HuH-7 (cell line): ENCODE measurements at places on chromosomes 2 and 18.

GRCh38 chr2:54901224-54901986 lies 148.8 kb downstream of the RTN4 start:
- DNase-seq = no peak

GRCh38 chr2:29317077-29317517 lies 201.9 kb downstream of the CLIP4 start:
- no peak for DNase-seq

GRCh38 chr2:11257964-11258363 lies 86.5 kb downstream of the ROCK2 start:
- no peak for DNase-seq

- DNase-seq = peak; percentile 65
Measured at GRCh38 chr2:174682578-174683391, 81.5 kb downstream of the CHRNA1 start.

- no peak for DNase-seq
Measured at GRCh38 chr18:2651981-2652380, 3.5 kb upstream of the SMCHD1 start.

DNA sequence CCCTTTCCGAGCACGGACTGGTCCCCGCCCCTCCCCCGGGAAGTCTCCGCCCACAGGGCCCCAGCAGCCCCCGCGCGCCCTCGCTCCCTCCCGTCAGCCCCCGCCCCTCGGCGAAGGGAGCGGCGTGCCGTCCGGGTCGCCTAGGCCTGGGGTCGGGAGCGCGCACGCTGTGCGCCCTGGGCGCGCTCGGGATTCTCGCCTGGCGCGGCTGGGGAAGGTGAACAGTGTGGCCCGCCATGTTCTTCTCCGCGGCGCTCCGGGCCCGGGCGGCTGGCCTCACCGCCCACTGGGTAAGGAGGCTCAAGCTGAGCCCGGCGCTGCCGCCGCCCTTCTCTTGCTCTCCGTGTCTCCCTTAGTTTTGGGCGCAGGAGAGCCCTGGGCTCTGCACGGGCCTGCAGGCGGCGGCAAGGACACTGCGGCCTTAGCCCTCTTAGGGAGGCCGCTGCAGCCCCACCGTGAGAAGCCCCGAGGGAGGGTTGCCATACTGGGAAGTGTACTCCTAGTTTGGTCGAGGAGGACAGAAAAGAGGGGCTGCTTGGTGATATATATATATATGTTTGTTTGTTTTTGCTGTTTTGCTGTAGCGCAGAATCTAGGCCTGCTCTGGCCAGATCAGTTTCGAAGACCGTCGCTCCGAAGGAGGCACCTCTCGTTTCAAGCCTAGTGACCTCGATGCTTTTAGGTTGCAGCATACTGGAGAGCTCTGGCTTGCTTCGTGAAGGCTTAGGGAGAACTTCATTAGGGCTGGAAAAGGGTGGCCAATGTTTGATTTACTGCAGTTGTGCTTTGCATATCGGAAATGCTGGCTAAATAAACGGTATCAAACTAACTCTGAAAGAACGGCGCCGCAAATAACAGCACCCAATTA lies at the start of gene NDUFV2:
Gene NDUFV2, plus strand, starts transcription at position 192 of the 868 bp plus-strand sequence. Its CDS starts 45 bp downstream, at position 237.
- peak; percentile 91 for DNase-seq

- DNase-seq = no peak
Measured at GRCh38 chr2:58923869-58924268, 682.7 kb upstream of the FANCL start.

GRCh38 chr2:166375195-166375735 lies 479 bp downstream of the SCN9A start:
- DNase-seq = no peak

DNA sequence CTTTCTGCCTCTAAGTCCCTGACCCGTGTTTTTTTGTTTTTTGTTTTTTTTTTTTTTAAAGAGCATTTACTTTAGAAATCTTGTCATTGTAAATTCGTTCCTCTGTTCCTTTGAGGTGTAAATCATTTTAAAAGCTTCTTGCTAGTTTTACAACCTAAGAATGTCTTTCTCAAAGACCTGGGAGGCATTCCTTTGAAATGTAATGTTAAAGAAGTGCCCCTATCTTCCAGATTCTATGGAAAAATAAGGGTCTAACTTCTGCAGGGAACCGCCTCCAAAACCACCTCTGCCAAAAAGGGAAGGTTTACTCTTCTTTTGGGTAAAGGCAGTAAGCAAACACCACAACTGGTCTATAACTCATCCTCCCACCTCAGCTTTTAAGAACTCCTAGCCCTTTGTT lies 259.6 kb upstream of the ZNF804A start:
- DNase-seq = no peak

GRCh38 chr2:74199871-74200305 lies 1.5 kb downstream of the MTHFD2 start:
- DNase-seq = no peak

DNA sequence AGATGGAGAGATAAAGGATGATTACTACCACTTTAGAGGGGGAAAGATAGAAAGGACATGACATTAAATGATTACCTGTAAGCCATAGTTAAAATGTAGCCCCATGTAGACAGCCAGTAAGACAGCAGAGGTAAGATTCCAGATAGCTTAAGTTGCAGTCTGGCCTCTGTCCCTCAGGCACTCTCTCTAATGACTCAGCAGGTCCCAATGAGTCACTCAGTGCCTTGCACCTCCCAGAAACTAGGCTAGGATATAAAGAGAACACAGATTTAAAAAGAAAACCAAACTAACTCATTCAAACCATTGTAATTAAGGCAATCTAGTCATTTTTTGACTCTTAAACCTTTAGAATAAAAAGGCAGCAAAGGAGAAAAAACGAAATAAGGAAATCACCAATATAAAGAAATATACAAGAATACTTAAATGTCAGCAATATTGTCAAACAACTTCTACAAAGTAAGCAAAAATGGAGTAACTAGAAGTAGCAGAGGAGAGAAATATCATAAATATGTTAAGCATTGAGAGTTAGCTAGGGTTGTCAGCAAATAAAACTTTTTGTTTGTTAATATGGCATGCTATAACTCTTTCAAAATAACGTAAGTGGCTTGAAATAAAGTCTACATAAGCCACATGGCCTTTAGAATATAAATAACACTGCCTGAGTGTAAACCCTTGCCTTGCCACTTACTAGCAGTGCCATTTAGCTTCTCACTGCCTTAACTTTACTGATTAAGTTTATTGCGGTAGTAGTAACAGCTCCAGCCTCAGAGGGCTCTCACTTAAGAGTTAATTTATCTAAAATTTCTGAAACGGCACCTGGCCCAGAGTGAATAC lies 48.5 kb downstream of the SOCS6 start:
- no peak for DNase-seq

DNA sequence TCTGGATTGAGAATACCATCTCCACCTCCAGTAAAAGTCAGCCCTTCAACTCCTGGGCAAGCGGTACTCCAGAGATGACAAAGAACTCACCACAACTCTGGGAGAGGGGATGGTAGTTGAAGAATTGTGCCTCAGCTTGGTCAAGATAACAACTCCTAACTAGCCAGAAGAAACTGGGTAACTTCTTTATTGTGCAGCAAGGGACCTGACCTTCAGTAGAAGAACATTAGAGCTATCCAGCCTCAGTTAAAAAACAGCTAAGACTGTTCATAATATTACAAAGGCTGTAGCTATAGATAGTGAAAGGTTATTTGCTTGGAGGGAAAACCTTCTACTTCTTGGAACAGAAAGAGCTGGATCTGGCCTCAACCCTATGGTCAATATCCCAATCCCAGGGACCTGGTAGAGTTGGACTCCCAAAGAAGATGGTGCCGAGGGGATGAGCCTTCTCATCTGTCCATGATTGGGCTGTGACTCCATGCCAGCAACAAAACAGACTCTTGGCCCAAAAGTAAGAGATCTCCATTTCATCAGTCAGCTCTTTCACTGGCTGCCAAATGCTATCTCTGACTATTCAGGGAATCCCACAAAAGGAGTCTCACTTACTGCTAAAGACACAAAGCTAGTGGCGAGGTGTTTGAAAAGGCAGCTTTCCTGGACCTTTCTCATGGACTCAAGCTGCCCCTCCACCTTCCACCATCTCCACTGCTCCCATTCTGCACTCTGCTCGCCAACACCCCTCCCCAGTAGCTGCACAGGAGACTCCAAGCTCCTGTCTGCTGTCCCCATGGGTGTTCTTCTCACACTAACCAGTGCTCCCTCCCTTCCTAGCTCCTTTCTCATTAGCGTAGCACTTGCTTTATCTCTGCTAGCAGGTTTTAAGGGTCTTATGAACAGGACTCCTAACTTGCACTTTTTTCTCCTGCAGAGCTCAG lies 145.8 kb downstream of the CAPN13 start:
- no peak for DNase-seq

DNA sequence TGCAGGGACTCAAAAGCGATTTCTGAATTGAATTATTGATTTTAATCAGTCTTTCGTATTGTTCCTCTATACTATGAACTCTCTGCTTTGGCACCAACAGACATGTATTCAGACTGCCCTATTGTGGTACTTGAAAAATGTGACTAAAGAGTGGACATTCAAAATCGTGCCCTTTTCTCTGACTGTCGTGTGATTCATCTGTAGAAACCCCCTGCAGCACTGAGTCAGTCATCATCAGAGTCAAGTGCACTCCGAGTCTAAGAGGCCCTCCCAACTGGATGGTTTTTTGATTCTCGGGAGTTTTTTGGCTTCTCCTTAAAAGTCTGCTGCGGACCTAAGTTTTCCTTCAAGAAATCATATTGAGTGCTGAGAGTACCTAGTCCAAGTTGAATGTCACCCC lies 96.4 kb upstream of the FOSL2 start:
- DNase-seq = no peak

DNA sequence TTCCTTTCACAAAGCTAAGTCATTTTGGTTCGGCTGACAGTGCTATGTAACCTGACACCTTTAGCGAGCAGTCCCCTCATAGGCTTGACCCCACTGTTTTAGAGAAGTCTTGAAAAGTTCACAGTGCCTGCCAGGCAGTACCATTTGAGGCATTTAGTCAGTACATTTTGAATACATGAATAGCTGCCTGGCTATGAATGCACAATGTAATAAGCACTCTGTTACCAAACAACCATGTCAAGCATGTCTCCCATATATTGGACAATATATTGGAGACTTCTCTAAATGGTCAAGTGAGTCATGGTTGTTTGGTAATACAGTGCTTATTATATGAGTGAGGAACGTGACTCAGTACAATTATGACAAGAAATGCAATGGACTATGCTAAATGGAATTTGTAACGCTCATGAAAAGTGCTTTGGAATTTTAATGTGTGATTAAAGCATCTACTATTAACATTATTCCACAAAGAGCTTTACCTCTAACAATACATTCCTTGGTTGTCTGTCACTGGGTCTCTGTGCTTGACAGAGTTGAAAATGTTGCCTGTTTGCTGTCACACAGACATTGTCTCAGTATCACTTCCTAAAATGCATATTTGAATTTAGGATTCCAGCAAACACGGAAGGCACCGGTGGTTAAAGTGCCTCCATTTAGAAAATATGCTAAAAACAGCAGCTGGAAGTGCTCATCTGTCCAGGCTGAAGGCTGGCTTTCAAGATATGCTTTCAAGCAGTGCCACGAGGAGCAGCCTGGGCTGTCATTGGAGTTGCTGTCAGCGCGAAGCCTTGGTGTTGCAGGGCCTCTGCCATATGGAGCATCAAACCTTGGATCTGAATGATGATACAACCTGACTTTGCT lies 458.6 kb downstream of the FBXO15 start:
- DNase-seq = no peak

DNA sequence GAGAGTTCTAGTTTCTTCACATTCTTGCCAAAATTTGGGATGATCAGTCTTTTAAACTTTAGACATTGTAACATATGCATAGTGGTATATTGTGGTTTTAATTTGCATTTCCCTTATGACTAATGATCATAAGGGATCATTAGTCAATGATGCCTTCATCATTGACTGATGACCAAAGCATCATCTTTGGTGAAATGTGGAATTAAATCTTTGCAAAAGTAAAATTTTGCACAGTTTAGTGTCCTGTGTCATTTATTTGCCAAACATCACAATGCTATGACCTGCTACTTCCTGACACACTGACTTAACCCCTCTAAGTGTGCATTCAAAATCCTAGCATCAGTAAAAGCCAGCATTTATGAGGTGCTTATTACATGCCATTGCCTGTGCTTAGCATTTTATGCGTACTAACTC lies 58.9 kb upstream of the SLC1A4 start:
- DNase-seq = no peak

DNA sequence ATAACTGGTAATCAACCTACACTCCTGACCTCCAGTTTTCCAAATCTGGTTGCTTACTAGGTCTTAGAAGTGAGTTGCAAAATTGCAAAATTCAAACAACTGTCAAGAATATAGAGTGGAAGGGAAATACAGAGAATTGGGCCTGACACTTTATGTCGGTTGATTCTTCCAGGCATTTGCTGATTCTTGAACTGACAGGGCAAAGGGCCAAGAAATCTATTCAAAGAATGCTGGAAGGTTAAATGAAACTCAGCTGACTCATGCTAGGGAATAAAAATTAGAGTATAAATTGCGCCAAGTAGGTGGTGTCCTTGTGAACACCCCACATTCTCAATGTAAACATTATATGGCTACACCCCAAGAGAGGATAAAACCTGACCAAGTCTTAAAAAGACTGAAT lies 21.5 kb upstream of the ZSCAN30 start:
- DNase-seq = no peak

GRCh38 chr18:21458788-21459187 lies 141.7 kb downstream of the ESCO1 start:
- no peak for DNase-seq

- no peak for DNase-seq
Measured at GRCh38 chr2:68658266-68658665, 14.9 kb downstream of the PROKR1 start.

GRCh38 chr2:217691920-217692666 lies 310.7 kb downstream of the TNS1 start:
- DNase-seq = no peak

- no peak for DNase-seq
Measured at GRCh38 chr18:24989760-24990593, 362.0 kb downstream of the ZNF521 start.

GRCh38 chr2:143473216-143473615 lies 344.0 kb downstream of the ARHGAP15 start:
- no peak for DNase-seq

DNA sequence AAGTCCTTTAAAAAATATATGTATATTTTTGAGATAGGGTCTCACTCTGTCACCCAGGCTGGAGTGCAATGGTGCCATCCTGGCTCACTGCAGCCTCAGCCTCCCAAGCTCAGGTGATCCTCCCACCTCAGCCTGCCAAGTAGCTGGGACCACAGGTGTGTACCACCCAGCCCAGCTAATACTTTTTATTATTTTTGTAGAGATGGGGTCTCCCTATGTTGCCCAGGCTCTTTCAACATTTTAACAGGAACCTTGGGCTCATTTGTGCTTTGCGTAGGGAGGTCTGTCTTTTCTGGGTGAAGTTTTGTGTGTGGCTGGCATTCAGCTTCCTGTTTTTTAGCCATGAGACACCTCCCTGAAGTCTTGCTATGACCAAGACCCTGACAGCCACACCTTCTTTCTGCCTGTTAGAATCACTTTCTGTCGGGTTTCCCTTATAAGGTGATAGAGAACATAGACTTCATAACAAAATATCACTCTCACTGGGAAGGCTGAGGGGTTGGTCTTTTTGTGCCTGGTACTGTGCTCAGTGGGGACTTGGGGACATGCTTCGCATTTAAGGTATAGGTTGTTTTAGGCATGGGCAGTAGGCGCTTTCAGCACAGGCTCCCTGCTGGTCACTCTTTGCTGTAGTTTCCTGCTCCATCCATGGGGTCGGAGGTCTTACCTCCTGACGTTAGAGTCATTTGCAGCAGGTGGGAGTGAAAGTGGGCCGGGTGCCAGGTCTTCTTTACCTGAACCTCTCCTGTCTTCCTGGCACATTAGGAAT lies 3.4 kb downstream of the RAB31 start:
- DNase-seq = no peak

- no peak for DNase-seq
Measured at GRCh38 chr2:223036790-223037444, 15.1 kb upstream of the KCNE4 start.
